Fibroblast of the conjunctiva (primary cell): ENCODE measurements at places on chromosomes 5 and 9.
A peak's percentile ranks its signal among the peaks of the same experiment; 100 is the strongest.

- DNase-seq, result peak; percentile 77
These were observed 64.2 kb downstream of the KLF4 start for GRCh38 chr9:107425101-107426025.

DNA sequence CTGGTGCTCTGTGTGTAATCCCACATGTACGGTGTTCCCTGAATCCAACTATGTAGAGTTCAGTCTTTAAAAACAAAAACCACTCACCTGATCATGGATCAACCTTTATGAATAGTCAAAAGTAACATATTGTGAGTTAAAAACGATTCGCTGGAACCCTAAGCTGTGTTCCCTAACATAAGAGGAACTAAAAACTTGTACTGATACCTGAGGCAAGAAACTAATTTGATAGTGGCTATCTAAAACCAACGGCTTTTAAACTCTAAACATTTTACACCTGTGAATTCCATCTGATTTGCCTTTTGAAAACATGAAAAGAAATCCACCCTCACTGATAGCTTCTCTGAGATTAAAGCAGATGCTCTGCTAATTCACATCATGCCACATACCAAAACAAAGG, 101.5 kb downstream of the DEPDC1B start:
- DNase-seq, result no peak

- DNase-seq, result no peak
These were observed 25.9 kb downstream of the NDFIP1 start for GRCh38 chr5:142134331-142135010.

DNA sequence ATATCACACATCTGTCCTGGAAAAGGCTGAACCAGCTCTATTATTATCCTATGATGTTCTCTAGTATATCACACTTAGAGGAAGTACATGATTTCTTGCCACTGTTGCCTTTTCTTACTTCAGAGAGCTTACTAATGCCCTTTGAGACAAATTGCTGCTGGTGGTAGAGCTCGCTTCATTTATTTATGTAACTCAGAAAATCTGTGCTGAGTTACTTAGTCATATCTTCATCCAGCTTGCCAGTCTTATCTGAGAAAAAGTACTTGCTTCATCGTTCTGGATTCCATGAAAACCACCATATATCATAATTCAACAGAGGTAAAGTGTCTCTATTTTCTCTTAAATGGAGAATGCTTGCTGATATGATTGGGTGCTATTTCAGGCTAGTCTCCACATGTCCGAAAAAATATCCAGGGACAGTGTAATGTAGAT, 26.6 kb downstream of the PTPDC1 start:
- peak; percentile 22 for DNase-seq

DNA sequence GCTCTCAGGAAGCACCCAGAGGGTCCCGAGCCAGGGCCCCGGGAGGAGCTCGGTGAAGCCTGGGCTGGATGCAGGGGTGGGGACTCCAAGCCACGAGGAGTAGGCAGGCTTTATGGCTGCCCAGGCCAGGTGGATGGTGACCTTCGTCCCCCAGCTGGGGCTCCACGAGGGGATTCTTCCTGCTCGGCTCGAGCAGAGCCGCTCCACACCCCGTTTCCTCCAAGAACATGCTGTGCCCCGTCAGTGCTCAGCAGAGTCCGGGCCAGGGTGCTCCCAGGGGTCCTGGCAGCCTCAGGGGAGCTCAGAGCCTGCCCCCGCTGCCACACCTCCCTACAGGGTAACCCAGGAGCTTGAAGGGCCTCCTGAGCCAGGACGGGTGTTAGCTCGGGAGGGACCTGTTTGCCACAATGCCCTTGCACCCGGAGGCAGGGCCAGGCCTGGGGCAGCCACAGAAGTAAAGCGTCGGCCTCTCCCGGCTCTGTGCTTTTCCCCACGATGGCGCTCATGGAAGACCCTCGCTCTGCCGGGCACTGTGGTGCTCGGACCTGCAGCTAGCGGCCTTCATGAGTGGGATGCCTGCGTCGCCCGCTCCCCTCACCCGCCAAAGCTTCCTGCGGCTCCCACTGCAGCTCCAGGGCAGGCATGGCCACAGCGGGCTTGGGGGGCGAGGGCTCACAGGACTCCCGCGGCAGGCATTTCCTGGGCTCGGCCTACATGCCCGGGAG, 86.8 kb downstream of the KCNT1 start:
- DNase-seq, result no peak

GRCh38 chr5:114312658-114313057, 49.2 kb upstream of the KCNN2 start:
- DNase-seq, result no peak

DNA sequence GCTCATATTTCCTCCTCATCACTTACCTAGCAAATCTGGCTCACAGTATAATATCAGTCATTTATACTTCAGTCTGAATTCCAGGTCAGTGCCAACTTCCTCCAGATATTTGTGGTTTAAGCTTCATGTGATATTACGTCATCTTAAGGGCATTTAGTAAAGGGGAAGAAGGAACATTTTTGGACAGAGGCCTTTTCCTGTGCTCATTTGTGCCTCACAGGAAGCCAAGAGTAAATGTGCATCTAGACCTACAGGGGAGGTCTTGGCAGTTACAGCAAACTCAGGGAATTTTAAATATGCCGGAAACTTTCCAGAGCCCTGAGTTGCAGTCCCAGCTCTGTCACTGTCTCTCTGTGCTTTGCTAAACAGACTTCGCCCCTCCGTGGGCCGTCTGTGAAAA, 12.3 kb upstream of the KCNIP1 start:
- peak; percentile 72 for DNase-seq

DNA sequence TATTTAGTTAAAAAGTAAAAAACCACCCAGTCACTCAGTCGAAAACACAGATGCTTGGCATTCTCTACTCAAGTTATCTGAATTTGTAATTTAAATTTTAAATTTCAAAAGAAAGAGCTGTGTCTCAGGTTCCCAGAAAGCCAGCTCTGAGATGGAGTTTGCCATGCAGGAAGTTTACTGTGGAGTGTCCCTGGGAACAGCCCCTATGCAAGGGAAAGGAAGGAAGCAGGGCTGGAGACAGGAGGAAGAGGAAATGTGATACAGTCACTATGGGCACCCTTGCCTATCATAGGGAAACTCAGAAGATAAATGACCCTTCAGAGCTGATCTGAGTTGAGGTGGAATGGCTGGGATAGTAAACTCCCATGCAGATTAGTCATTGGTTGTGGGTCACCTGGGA, 408.8 kb upstream of the ACTBL2 start:
- no peak for DNase-seq

- DNase-seq, result no peak
These were observed 93.6 kb upstream of the PITX1 start for GRCh38 chr5:135127439-135128240.

- DNase-seq, result no peak
These were observed 44.1 kb upstream of the ANKRD33B start for GRCh38 chr5:10519729-10520128.

DNA sequence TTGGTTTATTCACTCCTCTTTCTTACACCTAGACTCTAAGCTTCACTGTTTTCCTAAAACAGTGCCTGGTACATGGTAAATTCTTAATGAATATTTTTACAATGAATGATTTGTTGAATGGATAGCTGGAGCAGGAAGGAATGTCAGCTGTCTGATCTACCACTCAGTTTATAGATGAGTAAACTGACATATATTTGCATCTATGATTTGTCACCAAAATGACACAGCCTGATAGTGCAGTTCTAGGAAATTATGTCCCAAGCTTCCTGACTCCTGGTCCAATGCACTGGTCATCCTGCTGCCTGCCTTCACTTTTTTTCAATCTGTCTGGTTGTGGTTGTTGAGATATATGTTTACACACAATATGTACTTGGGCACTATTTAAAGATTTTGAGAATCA, 651.7 kb upstream of the WWC1 start:
- DNase-seq, result no peak

DNA sequence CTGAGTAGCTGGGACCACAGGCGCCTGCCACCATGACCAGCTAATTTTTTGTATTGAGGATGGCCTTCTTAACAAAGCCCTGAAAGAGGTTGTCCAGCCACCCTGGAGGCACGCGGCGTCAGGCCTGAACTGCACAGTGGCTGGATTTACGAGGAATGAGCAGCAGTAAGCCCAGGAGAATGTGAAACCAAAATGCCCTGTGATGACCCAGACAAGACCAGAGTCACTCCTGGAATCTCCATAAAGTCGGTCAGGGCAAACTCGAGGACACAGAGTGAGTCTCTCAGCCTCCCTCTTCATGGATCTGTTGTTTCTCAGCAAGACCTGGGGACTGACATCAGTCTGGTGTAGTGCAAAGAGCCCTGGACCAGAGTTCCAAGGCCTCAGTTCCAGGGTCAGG, 53.2 kb upstream of the C5orf58 start:
- DNase-seq, result no peak

- DNase-seq, result no peak
These were observed 34.0 kb downstream of the BOD1 start for GRCh38 chr5:173582216-173583111.

DNA sequence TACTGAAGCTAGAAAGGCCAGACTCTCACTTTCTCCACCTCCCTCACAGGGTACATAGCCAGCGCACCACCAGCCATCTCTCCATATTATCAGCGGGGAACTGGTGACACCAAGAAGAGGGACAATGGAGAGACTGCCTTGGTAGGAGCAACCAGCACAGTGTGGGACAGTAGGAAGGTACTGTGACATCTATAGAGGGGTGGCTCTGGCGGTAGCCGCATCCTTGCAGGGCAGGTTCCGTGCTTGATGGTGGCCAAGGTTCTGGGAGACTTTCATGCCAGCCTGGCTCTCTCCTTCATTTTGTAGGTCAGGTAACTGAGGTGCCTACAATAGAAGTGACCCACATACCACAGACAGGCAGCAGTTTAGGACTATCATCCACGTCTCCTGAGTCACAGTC, 65.5 kb upstream of the SMIM23 start:
- DNase-seq, result no peak

- DNase-seq, result peak; percentile 22
These were observed 87.8 kb downstream of the RXRA start for GRCh38 chr9:134413890-134414623.

GRCh38 chr5:88778736-88779135, 104.2 kb downstream of the MEF2C start:
- no peak for DNase-seq

GRCh38 chr5:95684361-95684760, 1.6 kb upstream of the SPATA9 start:
- DNase-seq, result no peak

DNA sequence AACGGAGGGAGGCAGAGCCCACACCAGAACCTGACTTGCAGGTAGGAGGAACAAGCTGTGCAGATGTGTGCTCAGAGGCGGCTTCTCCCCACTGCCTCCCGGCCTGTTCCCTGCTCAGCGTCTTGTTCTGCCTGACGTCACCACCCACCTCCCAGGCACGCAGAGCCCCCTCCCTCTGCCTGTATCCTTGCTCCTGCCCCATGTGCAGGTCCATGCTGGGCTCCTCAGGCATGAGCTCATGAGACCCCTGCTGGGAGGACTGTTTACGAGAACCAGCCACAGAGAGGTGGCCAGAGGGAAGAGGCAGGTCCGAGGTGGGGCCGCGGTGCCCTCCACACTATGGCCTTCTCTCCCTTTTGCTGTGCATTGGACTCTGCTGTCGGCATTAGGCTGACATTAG, 45.5 kb downstream of the SLC6A3 start:
- DNase-seq, result no peak

DNA sequence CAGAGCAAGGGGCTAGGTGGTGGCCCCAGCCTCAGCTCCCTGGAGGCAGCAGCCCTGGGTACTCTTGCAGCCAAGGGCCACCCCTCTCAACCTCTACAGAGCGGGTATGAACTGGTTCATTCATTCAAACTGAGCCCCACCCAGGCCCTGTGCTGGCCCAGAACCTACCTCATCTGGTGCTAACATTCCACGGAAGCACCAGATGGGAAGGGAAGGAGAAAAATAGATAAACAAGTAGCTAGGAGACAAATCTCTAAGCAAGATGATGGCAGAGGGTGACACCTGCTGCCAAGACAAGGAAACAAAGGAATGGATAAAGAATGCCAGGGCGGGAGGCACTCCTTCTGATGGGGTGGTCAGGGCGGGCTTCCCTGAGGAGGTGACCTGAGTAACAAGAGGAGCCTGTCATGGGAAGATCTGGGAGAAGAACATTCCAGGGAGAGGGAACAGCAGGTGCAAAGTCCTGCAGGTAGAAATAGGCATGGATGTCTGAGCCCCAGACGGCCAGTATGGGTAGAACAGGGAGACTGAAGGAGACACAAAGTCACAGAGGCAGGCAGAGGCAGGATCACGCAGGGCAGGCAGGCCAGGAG, 6.1 kb downstream of the ST6GALNAC4 start:
- DNase-seq, result no peak

- no peak for DNase-seq
These were observed 165.0 kb upstream of the ERCC6L2 start for GRCh38 chr9:95710446-95710845.

DNA sequence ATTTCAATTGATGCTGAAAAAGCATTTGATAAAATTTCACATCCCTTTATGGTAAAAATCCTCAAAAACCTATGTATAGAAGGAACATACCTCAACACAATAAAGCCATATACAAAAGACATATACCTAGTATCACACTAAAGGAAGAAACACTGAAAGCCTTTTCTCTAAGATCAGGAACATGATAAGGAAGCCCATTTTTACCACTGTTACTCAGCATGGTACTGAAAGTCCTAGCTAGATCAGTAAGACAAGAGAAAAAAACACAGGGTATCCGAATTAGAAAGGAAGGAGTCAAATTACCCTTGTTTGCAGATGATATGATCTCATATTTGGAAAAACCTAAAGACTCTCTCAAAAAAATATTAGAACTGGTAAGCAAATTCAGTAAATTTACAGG, 350.2 kb upstream of the PDE4D start:
- DNase-seq, result no peak

DNA sequence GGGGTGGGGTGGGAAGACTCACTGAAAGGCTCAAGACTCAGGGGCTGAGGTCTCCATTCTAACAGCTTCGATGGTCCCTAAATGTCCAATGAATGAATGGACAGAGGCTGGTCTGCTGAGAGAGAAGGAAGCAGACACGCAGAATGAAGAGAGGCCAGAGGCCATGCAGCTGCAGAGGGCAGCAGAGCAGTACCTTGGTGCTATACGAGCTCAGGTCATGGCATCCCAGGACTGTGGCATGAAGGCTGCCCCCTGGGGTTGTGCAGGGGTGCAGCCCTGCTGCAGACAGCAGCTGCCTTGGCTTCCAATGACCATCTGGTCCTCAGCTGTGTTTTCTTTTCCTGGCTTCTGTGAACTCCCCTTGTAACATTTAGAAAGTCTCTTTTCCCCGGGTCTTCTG, 15.2 kb upstream of the CORO2A start:
- no peak for DNase-seq
